SJCRH30 (cell line): ENCODE measurements at places on chromosomes 3 and 15. TPM values are rescaled to one million over a fixed set of nuclear protein-coding genes. Genes with fewer than 3 reads are reported as not detected.

DNA sequence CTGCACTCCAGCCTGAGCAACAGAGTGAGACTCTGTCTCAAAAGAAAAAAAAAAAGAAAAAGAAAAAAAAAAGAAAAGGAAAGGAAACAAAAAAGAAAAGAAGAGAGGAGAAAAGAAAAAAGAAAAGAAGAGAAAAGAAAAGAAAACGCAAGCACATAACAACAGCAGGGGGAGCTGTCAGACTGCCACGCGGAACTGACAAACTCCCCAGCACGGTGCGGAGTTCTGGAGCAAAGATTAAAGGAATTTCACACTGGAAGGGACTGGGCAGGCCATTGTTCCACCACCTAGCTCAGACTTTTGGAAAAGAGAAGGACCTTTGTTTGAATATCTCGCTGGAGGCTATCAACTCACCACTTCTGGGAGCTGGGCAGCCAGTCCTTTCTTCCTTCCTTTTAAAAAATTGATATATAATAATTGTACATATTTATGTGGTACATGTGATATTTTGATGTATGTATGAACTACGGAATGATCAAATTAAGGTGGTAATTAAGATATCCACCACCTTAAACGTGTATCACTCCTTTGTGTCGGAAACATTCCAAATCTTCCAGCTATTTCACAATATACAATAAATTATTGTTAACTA lies 40.5 kb downstream of the DPPA2 start:
- no peak overlapping the region for H3K27ac ChIP-seq
- H3K4me1 ChIP-seq = no peaks in the 10 kb centered on the region
- H3K36me3 ChIP-seq = no peaks in the 10 kb centered on the region
- H3K27me3 ChIP-seq = no peaks in the 10 kb centered on the region
- no peak overlapping the region for H3K4me3 ChIP-seq

GRCh38 chr3:11455956-11456355 lies 183.8 kb downstream of the ATG7 start:
- H3K27ac ChIP-seq = no peak overlapping the region
- peaks cover 28% of the 10 kb centered on the region for H3K4me1 ChIP-seq
- H3K36me3 ChIP-seq = no peaks in the 10 kb centered on the region
- H3K27me3 ChIP-seq = no peaks in the 10 kb centered on the region
- DNase-seq = no peak

- H3K4me3 ChIP-seq = no peak overlapping the region
- no peaks in the 10 kb centered on the region for H3K36me3 ChIP-seq
- H3K4me1 ChIP-seq = no peaks in the 10 kb centered on the region
- DNase-seq = no peak
- no peaks in the 10 kb centered on the region for H3K27me3 ChIP-seq
- no peak overlapping the region for H3K27ac ChIP-seq
Observed at GRCh38 chr3:139260041-139260486, 83.8 kb upstream of the MRPS22 start.

The CA12 gene
- total RNA-seq = 0.57 and 0.94 TPM in 2 replicates

GRCh38 chr3:44890852-44891251 lies 16.4 kb downstream of the TGM4 start:
- no peak for DNase-seq
- H3K4me3 ChIP-seq = no peak overlapping the region
- no peak overlapping the region for H3K27ac ChIP-seq
- H3K4me1 ChIP-seq = peaks cover 3% of the 10 kb centered on the region

- no peak overlapping the region for H3K4me3 ChIP-seq
- no peak overlapping the region for H3K27ac ChIP-seq
- DNase-seq = no peak
- no peaks in the 10 kb centered on the region for H3K27me3 ChIP-seq
- H3K4me1 ChIP-seq = peaks cover 15% of the 10 kb centered on the region
Observed at GRCh38 chr15:63340353-63340752, 41.3 kb downstream of the CA12 start.

GRCh38 chr3:33826206-33826605 lies 27.8 kb downstream of the PDCD6IP start:
- H3K4me3 ChIP-seq = no peak overlapping the region
- H3K36me3 ChIP-seq = peaks cover 3% of the 10 kb centered on the region; the same call in 1 of the 2 replicates
- no peaks in the 10 kb centered on the region for H3K27me3 ChIP-seq
- no peak overlapping the region for H3K27ac ChIP-seq
- no peak for DNase-seq

DNA sequence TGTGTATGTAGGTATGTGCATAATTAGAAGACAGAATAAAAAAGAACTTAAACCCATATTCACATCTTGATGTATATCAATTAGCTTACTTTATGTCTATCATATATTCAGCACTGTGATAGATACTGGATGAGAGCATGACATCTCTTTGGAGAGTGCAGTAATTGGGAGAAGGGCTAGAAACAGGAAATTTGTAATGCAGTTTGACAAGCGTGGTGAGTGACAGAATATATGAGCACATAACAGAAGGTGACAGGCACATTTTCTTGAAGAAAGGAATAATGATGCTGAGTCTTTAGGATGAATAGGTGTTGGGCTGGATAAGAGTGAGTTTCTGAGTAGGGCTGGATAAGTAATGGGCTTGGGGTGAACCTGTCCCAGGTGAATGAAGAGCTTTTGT lies 680.3 kb upstream of the ZNF385D start:
- H3K4me3 ChIP-seq = no peak overlapping the region
- no peak for DNase-seq
- no peak overlapping the region for H3K27ac ChIP-seq
- no peaks in the 10 kb centered on the region for H3K4me1 ChIP-seq
- H3K36me3 ChIP-seq = no peaks in the 10 kb centered on the region

DNA sequence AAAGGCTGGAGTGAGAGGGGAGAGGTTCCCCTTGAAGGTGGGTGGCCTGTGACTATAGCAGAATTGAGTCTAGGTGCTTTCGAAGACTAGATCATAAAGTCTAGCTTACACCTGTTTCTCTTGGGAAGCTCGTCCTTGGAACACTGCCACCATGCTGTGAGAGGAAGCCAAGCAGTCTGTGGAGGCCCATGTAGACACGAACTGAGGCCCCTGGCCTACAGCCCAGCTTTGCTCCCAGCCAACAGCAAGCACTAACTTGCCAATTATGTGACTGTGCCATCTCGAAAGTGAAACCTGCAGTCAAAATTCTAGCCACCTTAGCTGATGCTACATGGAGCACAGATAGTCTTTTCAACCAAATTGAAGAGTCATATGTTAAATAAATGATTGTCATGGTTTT lies 190.5 kb upstream of the NECTIN3 start:
- H3K4me3 ChIP-seq = no peak overlapping the region
- H3K27me3 ChIP-seq = no peaks in the 10 kb centered on the region
- no peak overlapping the region for H3K27ac ChIP-seq
- DNase-seq = peak; percentile 60
- no peaks in the 10 kb centered on the region for H3K36me3 ChIP-seq
- no peaks in the 10 kb centered on the region for H3K4me1 ChIP-seq

DNA sequence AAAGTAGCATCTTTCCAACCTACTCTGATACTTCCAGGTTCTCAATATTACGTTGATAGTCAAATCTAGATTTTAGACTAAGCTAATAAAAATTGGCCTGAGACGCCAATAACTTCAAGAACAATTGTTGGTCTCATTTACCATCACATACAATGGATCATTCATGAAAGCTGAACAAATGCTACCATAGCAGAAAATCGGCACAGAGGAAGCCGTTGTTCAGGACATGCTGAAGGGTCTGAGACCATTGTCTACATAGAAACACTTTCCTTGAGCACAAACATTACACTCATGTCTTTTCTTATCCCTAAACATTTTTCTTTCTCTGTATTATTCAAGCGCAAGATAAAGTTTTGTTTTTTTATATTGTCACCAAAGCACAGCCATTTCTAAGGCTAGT lies 37.2 kb upstream of the FHIT start:
- H3K27ac ChIP-seq = no peak overlapping the region
- no peak overlapping the region for H3K4me3 ChIP-seq
- H3K36me3 ChIP-seq = no peaks in the 10 kb centered on the region

The GNAT1 gene
- 0.14 TPM in 1 of 2 replicates, not detected in the other for total RNA-seq

DNA sequence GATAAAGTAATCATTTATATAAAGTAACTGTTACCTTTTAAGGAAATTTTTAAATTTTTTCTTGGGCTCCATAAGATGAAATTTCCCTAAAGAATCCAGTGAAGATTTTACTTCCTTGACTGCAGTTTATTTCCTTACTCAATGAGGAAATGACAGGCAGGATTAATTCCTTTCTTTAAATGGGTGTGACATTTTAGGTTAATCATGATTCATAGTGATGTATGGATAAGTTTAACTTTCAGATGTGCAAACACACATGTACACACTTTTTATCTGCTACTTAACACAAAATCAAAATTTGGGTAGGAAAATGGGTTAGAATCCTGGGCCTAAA lies 11.2 kb upstream of the LEO1 start:
- H3K4me3 ChIP-seq = no peak overlapping the region
- no peaks in the 10 kb centered on the region for H3K36me3 ChIP-seq
- H3K4me1 ChIP-seq = peaks cover 6% of the 10 kb centered on the region; the same call in 1 of the 2 replicates

GRCh38 chr3:171977860-171978259 lies 61.5 kb upstream of the FNDC3B start:
- no peaks in the 10 kb centered on the region for H3K27me3 ChIP-seq
- H3K27ac ChIP-seq = no peak overlapping the region
- no peak overlapping the region for H3K4me3 ChIP-seq
- DNase-seq = no peak
- H3K36me3 ChIP-seq = no peaks in the 10 kb centered on the region

DNA sequence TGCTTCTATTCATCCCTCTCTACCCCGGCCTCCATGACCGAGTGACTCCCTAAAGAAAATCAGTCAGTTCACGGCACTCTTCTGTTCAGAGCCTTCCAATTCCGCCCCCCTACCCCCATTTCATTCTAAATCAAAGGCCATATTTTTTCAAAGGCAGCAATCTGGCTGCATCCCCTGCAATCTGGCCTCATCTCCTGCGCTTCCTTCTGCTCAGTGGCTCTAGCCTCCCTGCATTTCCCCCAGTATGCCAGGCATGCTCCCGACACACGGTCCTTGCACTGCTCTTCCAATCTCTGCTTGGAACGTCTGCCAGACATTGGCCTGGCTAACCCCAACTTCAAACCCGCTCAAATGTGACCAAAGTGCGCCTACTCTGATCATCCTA lies 67.7 kb downstream of the EXOG start:
- H3K27me3 ChIP-seq = no peaks in the 10 kb centered on the region

The NME9 gene
- 0.08 TPM in 1 of 2 replicates, not detected in the other for total RNA-seq

GRCh38 chr15:72764656-72765055 lies 18.9 kb downstream of the ADPGK start:
- H3K27me3 ChIP-seq = no peaks in the 10 kb centered on the region
- DNase-seq = no peak
- H3K4me1 ChIP-seq = no peaks in the 10 kb centered on the region
- no peak overlapping the region for H3K27ac ChIP-seq
- no peak overlapping the region for H3K4me3 ChIP-seq

DNA sequence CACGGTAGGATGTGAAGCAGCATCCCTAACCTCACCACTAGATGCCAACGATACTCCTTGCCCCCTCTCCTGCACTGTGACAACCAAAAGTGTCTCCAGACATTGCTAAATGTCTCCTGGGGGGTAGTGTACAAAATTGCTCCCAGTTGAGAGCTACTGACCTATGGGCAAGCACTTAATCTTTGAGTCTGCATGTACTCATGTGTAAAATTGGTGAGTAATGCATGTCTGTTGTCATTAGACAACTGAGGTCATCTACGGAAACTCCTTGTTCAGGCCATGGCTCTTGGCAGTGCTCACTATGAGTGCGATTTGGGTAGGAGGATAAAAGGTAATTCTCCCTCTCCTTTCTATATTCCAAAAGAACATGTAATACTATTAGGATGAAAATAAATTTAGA lies 29.2 kb downstream of the PDHB start:
- no peak overlapping the region for H3K27ac ChIP-seq
- DNase-seq = no peak
- no peaks in the 10 kb centered on the region for H3K36me3 ChIP-seq
- no peaks in the 10 kb centered on the region for H3K4me1 ChIP-seq
- no peak overlapping the region for H3K4me3 ChIP-seq

GRCh38 chr3:21256932-21257331 lies 494.1 kb downstream of the ZNF385D start:
- H3K4me3 ChIP-seq = no peak overlapping the region
- H3K27ac ChIP-seq = no peak overlapping the region
- no peaks in the 10 kb centered on the region for H3K36me3 ChIP-seq
- no peaks in the 10 kb centered on the region for H3K27me3 ChIP-seq

The CASR gene
- not detected in 2 replicates for total RNA-seq

- no peaks in the 10 kb centered on the region for H3K36me3 ChIP-seq
- H3K27ac ChIP-seq = no peak overlapping the region
- peak; percentile 83 for DNase-seq
Observed at GRCh38 chr3:118628704-118629341, 405.8 kb downstream of the IGSF11 start.

DNA sequence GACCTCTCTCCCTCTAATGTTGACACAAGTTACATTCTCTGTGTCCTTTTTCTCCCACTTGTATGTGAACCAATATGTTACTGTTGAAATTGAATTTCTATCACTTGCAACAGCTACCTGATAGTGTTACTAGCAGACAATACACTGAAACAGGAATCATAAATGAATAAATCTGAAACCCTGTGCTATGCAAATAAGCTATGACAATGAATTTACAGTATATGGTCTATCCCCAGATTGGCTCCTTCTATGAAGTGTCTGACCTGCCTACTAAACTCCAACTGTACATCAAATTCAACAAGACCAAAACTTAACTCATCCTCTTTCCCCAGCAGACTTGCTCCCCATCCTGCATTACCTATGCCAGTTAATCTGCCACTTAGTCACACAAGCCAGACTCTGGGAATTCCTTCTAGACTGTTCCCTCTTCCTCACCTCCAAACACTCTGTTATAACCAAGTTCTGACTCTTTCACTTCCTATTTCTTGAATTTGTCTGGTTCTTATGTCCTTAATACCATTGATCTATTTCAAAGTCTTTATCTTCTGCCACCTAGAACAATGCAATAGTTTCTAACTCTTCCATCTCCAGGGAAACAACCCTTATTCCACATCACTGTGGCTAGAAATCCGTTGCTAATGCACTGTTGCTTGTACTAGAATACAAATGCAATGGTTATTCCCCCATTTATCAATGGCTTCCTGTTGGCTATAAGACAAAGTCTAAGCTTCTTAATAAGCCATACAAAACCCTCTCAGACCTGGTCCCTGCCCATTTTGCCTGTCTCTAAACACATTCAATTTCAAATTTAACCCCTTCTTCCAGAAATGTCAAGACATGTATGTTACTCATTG lies 13.4 kb upstream of the ZNF639 start:
- no peak for DNase-seq
- no peak overlapping the region for H3K4me3 ChIP-seq
- H3K36me3 ChIP-seq = no peaks in the 10 kb centered on the region
- no peak overlapping the region for H3K27ac ChIP-seq

- no peak overlapping the region for H3K27ac ChIP-seq
- H3K36me3 ChIP-seq = no peaks in the 10 kb centered on the region
- no peak for DNase-seq
- H3K4me1 ChIP-seq = peaks cover 3% of the 10 kb centered on the region; the same call in 1 of the 2 replicates
- H3K27me3 ChIP-seq = peaks cover 15% of the 10 kb centered on the region; the same call in 1 of the 2 replicates
- peak overlapping the region; percentile 33 for H3K4me3 ChIP-seq
Observed at GRCh38 chr15:90893175-90894090, 9.1 kb downstream of the FES start.

The GPR156 gene
- 0.91 TPM in 2 replicates for total RNA-seq

The CDHR4 gene
- total RNA-seq = not detected in 2 replicates

The CCDC54 gene
- total RNA-seq = not detected in 2 replicates

- H3K4me3 ChIP-seq = no peak overlapping the region
- no peaks in the 10 kb centered on the region for H3K27me3 ChIP-seq
- DNase-seq = no peak
Observed at GRCh38 chr3:47681016-47681415, 100.7 kb downstream of the SMARCC1 start.

- H3K4me1 ChIP-seq = peaks cover 8% of the 10 kb centered on the region
- no peaks in the 10 kb centered on the region for H3K27me3 ChIP-seq
- no peak overlapping the region for H3K4me3 ChIP-seq
Observed at GRCh38 chr3:148186881-148187280, 510.8 kb upstream of the AGTR1 start.
